ENCODE measurements at places on chromosomes 4 and X. TPM values are rescaled to one million over a fixed set of nuclear protein-coding genes. Genes with fewer than 3 reads are reported as not detected.

Gene PPEF2
- total RNA-seq: not detected

Gene SATL1
- total RNA-seq: not detected

Gene MAGEC3
- total RNA-seq: not detected

Gene CNGA1
- total RNA-seq: not detected

Gene GPR50
- total RNA-seq: not detected

Gene SH2D1A
- total RNA-seq: not detected

Gene POF1B
- total RNA-seq: not detected
